ENCODE measurements at places on chromosomes 3 and 15. TPM values are rescaled to one million over a fixed set of nuclear protein-coding genes. Genes with fewer than 3 reads are reported as not detected.

The TMEM207 gene
- not detected for total RNA-seq

The ZNF660 gene
- 0.34 TPM for total RNA-seq

The HRG gene
- not detected for total RNA-seq

The VPS18 gene
- total RNA-seq = 47.6 TPM

The SCN11A gene
- total RNA-seq = under 0.01 TPM

The C3orf33 gene
- total RNA-seq = 1.9 TPM

The IGSF10 gene
- total RNA-seq = under 0.01 TPM

The SOX2 gene
- total RNA-seq = 2.7 TPM

The SPPL2A gene
- total RNA-seq = 112 TPM

The ACKR2 gene
- 1.6 TPM for total RNA-seq

The RAB8B gene
- 27.3 TPM for total RNA-seq

The ZNF502 gene
- 6.2 TPM for total RNA-seq

The TMEM158 gene
- 2.3 TPM for total RNA-seq

The HAUS2 gene
- total RNA-seq = 28.0 TPM

The ALCAM gene
- total RNA-seq = 178 TPM

The ACSBG1 gene
- total RNA-seq = not detected

The PARP16 gene
- total RNA-seq = 2.1 TPM

The CAND2 gene
- total RNA-seq = 4.3 TPM

The TSC22D2 gene
- 13.0 TPM for total RNA-seq

The CDHR4 gene
- not detected for total RNA-seq

The SLC9C1 gene
- 0.21 TPM for total RNA-seq

The GRM2 gene
- total RNA-seq = under 0.01 TPM

The MOBP gene
- total RNA-seq = not detected

The ISLR gene
- total RNA-seq = not detected

The PP2D1 gene
- total RNA-seq = not detected

The CSPG4 gene
- total RNA-seq = 2.7 TPM

The PTPRG gene
- total RNA-seq = 34.7 TPM

The LEKR1 gene
- 0.68 TPM for total RNA-seq

The ADGRG7 gene
- not detected for total RNA-seq

The SLC7A14 gene
- under 0.01 TPM for total RNA-seq
